Colonic mucosa (tissue), 4 donors: ENCODE measurements at places on chromosomes 5 and 9.
A peak's percentile ranks its signal among the peaks of the same experiment; 100 is the strongest.

- DNase-seq, result peak; percentile 53
Measured at GRCh38 chr9:129626625-129627284, 792 bp downstream of the NTMT1 start.

- peak; percentile 6 for DNase-seq
Measured at GRCh38 chr9:90058182-90058763, 453.5 kb downstream of the GADD45G start.

DNA sequence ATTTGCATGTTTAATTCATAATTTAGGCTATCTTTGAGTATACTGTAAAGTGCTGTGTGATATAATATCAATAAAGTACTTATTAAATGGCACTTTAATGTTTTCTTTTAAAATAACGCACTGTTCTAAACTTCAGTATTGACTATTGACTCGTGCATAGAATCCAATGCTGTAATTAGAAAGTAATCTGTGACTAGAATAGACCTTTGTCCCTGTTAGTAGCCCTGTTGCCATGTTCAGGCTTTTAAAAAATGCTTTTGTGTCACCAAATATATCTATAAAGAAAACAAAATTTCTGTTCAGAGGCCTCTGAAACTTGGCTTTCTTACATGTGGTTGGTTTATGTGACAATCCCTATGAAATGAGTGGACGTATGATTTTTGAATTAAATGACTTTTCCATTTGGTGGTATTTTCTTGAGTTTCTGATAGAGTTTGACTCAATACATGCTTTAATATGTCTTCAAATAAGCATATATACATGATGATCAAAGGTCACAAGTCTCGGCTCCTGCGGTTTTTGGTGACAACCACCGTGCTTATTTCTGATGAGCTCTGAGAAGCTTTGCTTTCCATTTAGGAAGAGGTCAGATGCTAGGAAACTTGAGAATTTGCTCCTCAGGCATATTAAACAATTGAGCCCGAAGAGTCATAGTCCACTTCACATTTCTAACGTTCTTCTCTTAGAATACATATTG lies 174.7 kb downstream of the NR3C1 start:
- no peak for DNase-seq

DNA sequence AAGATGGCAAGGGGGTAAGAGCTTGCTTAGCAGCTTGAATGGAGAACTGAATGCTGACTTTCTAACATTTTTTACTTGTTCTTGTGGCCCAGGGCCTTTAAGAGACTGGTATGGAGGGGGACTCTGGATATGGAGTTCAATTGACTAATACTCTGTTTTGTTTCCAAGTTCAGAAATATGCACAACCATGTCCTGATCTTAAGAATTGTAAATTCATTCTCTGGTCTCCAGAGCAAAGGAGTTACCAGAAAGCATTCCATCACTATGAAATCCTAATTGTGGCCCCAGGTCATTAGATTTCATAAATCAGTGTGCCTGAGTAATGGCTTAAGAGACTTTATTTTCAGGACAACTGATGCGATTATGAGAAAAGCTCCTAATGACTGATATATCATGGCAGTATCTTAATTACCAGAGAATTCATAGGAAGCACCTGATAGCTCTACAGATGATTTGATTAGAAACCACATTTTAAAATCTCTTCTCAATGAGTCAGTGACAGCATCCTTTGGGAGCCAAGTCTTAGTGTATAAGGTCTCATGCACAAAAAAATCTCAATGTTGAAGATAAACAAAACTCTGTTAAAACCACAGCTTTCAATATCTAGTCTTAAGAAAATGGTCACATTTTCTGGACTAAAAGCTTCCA lies 613.6 kb upstream of the KLF4 start:
- DNase-seq, result no peak

- DNase-seq, result no peak
Measured at GRCh38 chr9:122349201-122349600, 21.6 kb upstream of the PTGS1 start.

- DNase-seq, result no peak
Measured at GRCh38 chr9:4305065-4305985, 5.5 kb upstream of the GLIS3 start.

DNA sequence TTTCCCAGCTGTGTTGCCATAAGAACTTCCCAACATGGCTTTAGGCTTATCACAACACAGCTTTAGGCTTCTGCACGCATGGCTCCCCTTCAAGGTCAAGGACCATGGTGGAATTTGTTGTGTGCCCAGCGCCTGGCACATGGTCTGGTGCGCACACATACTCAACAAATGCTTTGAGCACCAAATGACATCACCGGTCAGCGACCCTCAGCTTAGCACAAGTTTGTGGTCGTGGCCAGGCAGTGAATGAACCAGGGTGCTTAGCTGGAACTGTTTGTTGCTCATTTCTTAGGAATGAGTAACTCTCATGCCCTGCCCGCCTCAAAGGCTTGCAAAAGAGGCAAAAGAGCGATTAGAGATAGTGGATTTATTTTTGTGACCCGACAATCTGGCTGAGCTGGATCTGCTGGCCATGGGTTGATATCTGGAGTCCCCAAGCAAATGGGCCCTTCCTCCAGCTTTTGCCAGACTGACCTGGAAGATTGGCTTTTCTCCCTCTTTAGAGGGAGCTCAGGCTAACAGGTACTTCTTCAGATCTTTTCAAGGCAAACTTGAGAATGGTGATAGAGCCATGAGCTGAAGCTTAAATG lies 58.9 kb downstream of the DAP start:
- no peak for DNase-seq

- DNase-seq, result peak; percentile 34
Measured at GRCh38 chr9:19934301-19934871, 145.5 kb upstream of the SLC24A2 start.

DNA sequence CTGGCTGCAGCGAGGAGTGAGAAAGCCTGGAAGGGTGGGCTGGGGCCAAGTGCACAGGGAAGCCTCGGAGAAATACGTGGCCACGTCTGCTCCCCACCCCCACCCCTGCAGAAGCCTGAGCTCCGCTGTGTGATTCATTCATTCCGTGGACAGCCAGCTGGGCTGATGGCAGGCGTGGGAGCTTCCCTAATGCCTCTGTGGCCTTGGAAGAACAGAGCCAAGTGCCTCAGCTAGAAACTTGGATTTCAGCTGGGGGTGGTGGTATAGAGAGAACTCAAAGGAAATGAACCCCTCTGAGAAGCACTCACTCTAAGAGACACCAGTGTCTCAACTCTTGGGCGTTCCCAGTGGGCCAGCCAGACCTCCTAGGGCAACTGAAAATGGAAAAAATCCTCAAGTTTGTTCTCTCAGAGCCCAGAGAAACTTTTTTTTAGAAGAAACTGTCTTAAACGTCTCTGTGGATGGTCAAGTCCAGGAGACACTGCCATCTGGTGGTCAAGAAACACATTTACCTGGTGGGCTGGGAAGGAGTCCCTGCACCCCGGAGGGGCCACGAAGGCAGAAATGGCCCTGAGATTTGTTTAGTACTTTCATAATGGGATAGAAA lies 18.0 kb downstream of the ATOX1 start:
- peak; percentile 45 for DNase-seq

DNA sequence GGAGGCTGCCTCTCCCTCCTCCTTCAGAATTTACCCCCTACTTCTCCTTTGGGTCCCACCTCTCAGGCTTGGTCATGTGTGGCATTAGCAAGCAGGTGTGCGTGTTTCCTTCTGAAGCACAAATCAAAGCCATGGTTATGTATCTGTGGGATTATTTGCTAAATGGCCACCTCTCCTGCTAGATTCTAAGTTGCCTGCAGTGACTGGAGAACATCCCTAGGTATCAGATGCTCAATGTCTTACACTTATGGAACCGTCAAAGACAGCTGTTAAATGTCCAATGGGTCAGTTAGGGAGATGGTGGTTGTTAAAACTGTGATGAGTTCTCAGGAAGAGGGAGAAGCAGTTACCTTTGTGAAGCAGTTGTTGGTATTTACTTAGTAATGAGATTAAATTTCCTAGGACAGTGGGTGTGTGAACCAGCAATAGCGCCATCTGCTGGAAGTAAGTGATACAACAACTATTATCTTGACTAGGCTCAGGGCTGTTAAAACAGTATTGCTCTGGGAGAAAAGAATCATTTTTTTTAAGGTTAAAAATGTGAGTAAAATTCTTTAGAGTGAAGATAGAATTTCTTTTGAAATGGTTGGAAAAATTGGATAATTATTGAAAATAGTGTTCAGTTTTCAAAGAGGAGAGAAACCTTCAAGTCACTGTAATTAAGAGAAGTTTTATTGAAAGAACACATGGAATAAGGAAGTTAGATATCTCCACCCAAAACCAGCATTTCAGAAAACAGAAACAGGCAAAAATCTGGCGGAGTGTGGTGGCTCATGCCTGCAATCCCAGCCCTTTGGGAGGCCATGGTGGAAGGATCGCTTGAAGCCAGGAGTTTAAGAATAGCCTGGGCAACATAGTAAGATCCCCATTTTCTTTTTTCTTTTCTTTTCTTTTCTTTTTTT lies 71.3 kb downstream of the TMC1 start:
- DNase-seq, result peak; percentile 51
